ENCODE measurements at places on chromosomes 5 and 9.

GRCh38 chr5:171336521-171337209, 27.6 kb downstream of the TLX3 start:
- no peak for DNase-seq

- no peak for DNase-seq
Measured at GRCh38 chr5:112254303-112254702, 164.8 kb downstream of the EPB41L4A start.

GRCh38 chr5:80959768-80960442, at the start of gene RASGRF2:
TSS of gene RASGRF2 (plus strand) at chr5:80960363. CDS start at chr5:80960739, 376 bp downstream.
- no peak for DNase-seq

DNA sequence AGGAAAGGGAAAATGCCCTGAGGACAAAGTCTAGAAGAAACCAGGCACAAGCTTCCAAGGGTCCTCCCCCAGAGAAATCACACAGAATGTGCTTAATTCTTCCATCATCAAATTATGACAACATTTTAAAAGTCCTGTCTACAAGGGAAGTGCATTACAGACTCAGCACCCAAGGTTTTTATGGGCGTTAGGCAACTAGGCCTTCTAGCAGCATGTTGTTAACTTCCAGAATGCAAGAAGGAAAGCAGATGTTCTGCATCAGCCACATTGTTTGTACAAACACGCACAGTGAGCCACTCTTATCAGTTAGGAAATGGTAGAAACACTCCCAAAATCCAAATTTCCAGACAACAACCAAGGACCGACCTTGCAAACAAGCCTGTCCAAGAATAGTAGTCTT, 26.5 kb downstream of the SMC5 start:
- DNase-seq: no peak

- no peak for DNase-seq
Measured at GRCh38 chr5:61765471-61765870, 433.4 kb downstream of the ZSWIM6 start.

- DNase-seq: no peak
Measured at GRCh38 chr5:109612278-109612905, 77.3 kb upstream of the MAN2A1 start.

DNA sequence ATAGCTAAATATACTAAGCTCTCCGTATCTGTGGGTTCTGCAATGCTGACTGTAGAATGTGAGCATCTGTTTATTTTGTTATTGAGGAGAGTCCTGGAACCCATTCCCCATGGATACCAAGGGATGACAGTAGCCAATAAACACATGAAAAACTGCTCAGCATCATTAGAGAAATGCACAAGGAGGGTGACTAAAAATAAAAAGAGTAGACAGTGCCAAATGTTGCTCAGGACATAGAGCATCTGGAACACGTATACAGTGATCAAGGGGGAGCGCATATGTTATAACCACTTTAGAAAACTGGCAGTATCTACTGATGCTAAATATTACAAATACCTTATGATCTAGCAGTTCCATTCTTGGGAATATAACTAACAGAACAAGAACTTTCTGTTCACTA, 31.0 kb downstream of the MARCHF6 start:
- DNase-seq: no peak

- no peak for DNase-seq
Measured at GRCh38 chr9:131704141-131704983, 35.5 kb downstream of the RAPGEF1 start.

- DNase-seq: peak; percentile 100
Measured at GRCh38 chr5:134503088-134503936, 22.2 kb upstream of the JADE2 start.

- no peak for DNase-seq
Measured at GRCh38 chr5:14156290-14156649, 13.1 kb downstream of the TRIO start.

GRCh38 chr5:82320966-82321365, 42.8 kb upstream of the RPS23 start:
- DNase-seq: no peak

- DNase-seq: no peak
Measured at GRCh38 chr9:76423216-76424177, 29.3 kb upstream of the RFK start.

DNA sequence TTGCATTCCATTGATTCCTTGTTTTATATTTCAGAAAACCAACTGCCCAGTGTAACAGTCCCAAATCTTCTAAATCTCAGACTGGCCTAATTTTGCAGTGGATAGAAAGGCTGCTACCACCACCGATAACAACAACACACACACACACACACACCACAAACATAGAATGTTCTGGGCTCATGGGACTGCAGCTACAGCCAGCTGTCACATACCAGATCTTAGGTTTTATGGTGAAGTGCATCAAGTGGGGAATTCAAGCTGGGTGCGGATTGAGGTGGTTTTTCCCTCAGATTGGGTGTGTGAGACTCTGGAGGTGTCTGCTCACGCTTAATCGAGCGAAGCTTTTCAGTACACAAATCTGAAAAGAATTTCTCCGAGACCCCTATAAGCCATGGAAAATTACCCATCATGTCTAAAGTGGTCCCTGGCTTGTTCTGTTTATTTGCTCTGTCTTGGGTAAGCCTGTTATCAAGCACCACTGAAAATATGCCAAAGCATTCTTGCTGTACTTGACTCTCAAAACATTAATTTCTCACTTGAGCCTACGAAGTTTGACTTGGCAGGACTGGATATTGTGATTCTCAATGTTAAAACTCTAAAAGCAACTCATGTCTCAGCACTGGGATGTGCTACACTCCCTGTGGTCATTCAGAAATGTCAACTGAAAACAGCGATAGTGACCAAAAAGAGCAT, 71.1 kb downstream of the ALDH7A1 start:
- DNase-seq: no peak

DNA sequence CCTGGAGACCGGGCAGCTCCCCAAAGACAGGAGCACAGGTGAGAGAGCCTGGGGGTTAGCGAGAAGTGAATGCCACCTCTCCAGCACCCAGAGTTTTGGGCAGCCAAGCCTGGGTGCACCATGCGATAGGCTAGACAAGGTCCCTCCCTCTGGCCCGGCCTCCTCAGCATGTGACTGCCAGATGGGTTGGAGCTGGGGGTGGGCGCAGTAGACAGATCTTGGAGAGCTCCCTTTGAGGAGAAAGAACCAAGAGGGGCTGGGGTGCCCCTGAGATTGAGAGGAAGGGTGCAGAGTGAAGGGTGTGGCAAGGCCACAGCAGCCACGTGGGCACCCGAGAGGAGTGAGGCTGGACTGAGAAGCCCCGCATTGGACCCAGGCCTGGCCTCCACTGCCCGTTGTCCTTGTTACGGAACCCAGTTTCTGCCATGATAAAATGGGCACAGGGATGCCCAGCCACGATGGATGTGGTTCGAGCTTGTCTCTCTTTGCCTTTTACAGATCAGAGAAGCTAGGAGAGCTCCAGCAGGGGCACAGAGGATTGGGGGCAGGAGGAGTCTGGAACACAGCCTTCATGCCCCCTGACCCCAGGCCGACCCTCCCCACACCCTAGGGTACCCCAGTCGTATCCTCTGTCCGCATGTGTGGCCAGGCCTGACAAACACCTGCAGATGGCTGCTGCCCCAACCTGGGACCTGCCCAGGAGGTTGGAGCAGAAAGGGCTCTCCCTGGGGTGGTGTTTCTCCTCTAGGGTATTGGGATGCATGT, 1.4 kb downstream of the TMEM141 start:
- DNase-seq: peak; percentile 46

DNA sequence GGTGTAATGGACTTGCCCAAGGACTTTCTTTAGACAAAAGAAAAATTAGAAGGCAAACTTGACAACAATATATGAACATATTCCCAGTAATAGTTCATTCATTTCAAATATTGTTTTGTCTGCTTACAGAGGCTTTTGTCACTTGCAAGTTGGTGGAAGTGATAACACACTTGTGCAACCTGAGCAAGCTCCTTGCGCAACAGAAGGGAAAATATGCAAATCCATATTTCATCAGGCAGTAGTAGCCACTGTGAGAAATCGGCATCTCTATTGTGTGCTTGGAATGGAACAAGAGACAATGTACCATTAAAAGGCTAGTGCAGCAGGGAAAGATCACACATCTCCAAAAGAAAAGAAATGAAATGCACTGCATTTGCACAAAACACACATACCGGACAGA, 125.3 kb upstream of the RASEF start:
- no peak for DNase-seq

DNA sequence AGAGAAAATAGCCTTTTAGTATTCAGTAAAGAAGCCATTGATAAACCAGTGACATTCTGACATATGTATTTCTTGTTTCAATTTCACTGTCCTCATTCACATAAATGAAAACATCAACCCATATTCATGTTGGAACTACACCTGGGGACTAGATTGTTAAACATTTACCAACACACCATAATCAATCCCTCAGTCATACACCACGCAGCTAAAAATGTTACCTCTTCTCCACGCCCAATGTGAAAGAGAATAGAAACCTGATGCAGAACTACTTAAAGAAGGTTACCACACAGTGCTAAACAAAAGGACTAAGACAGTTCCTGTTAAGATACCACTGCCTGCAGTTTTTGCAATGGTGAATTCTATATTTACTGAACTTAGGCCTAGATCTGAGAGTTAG, 518.9 kb downstream of the PRELID2 start:
- DNase-seq: no peak

GRCh38 chr5:176780176-176781053, 29.9 kb upstream of the UNC5A start:
- no peak for DNase-seq

DNA sequence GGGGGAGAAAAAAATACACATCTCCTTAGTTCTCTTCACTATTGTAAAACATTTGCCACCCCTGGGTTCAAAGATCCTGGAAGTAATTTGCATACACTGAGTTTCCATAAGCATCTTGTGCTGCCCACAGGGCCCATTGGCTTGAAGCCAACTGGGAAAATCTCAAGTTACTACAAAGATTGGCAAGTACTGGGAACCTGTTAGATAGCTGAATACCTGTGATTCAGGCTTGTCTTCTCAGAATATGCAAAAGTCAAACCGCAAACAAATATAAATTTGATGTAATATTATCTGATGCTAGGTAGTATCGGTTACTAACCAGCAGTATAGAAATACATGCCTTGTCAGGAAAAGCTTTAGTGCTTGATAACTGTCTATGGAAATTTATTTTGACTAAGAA, 156.9 kb upstream of the FST start:
- DNase-seq: no peak

DNA sequence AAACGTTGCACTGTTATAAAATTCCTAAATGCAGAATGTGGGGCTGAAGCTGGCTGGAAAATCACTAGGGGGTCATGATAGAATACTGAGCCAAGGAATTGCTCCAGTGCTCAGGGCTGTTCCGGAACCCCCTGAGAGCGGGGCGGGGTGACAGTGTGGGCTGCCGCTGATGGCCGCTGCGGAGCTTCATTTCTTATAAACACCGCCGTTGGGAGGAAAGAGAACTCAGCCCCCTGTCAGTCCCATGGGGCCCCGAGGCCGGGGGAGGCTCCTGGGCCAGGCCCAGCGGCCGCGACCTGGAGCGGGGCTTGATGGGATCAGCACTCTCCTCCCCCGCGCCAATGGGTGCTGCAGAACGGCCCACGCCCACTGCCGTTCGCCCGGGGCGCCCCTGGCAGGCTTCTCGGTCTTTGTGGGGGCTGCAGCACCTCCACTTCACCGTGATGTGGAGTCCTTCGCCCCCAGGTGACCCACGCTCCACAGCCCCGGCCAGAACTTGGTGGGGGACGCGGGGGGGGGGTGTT, 5.2 kb upstream of the IRF1 start:
- peak; percentile 76 for DNase-seq

- DNase-seq: no peak
Measured at GRCh38 chr9:121921444-121921843, 171.7 kb downstream of the TTLL11 start.

DNA sequence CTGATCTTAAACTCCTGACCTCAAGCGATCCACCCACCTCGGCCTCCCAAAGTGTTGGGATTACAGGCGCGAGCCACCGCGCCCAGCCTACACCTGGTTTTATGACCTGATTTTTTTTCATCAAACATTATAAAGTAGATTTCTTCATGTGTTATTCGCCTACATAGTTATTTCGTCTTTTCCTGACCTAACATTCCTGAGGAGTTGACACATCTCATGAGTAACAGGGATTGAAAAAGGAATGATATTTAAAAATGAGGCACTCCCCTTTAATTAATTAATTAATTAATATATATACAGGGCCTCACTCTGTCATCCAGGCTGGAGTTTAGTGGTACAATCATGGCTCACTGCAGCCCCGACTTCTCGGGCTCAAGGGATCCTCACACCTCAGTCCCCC, 20.2 kb upstream of the MTMR12 start:
- DNase-seq: no peak

DNA sequence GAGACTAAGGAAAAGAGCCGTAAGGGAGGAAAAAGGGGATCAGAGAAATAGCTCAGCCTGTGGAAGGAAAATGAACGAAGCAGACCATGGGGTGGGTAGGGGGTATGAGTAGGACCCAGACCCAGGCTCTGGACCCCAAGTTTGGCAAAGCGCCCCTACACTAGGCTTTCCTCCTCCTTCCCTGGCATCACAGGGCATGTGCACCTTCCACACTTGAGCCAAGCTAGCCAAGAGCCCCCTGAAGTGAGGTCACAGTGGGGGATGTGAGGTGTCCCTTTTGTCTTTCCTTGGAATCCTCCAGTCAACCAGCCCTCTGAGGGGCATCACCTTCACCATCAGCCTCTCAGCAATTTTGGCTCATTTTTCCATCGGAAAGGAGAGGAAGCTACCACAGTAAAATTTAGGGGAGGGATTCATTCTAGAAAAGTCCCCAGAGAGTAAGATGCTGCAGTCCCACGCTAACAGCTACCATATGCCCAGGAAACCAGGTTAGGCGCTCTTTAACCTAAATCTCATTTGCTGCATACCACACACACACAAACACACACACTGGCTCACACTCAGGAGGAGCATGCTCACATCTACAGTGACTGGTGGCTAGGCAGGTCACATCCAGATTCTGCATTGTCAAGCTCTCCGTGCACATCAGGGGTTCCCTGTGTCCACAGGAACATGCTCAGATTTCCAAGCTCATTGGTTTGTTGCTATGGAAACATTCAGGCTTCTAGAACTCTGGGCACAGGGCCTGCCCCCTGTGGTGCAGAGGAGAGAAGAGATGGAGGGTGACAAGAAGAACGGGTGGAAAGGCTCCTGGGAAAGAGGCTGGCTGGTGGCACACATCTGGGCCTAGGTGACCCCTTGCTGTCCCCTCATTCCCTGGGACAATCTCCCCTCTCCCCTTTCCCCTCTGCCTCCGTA, 9.9 kb downstream of the REEP2 start:
- peak; percentile 34 for DNase-seq

- no peak for DNase-seq
Measured at GRCh38 chr9:14396171-14396570, 82.2 kb upstream of the NFIB start.

DNA sequence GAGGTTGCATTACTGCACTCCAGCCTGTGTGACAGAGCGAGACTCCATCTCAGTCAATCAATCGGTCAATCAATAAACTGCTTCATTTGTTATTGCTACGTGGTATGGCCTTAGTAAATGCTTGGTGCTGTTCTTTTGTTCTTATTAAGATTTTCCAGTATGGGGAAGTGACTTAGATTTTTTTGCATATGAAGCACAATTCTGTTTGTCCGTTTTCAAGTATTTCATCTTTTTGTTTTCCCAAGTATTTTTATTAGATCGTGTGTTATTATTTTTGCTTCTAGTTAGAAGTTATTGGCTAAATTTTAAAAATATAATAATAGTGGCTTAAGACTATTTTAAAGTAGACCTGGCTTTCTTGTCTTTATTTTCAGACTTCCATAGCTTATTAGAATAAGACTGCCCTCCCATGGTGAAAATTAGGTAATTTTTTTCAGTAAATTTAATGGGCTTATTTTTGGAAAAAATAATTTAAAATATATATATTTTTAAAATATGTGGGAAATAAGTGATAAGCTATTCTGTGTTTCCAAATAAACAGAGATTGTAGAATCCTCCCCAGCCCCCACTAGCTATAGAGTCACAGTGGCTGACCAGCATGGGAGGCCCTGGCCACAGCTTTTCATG, 14.7 kb upstream of the OMD start:
- DNase-seq: no peak

- peak; percentile 35 for DNase-seq
Measured at GRCh38 chr9:100216178-100216787, 117.2 kb downstream of the INVS start.

Measured in RCC 7860 (cell line).